ENCODE measurements at places on chromosomes 2 and 18. TPM values are rescaled to one million over a fixed set of nuclear protein-coding genes. Genes with fewer than 3 reads are reported as not detected.

IFIH1 gene
- total RNA-seq: 4.8 TPM

ZAP70 gene
- total RNA-seq: 1.1 TPM

CFAP65 gene
- 0.16 TPM for total RNA-seq

TCF4 gene
- total RNA-seq: 1,429 TPM

EFHD1 gene
- 1.1 TPM for total RNA-seq

VIL1 gene
- total RNA-seq: not detected

C2orf66 gene
- total RNA-seq: 0.16 TPM

BCL11A gene
- 128 TPM for total RNA-seq

NEU2 gene
- total RNA-seq: not detected

EMX1 gene
- 21.1 TPM for total RNA-seq

KIF3C gene
- 94.2 TPM for total RNA-seq

LRP1B gene
- total RNA-seq: 71.4 TPM

DNA sequence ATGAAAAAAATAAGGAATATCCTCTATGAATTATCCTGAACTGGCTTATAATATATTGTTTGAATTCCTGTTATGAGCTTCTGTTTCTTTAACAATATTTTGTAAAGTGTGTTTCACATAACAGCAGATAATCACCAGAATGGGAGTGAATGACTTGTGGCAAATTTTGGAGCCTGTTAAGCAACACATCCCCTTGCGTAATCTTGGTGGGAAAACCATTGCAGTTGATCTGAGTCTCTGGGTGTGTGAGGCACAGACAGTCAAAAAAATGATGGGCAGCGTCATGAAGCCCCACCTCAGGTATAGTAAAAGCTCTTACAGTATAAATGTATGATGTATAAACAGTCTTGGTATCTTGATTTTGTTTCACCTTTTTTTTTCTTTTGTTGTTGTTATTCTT, 5.9 kb downstream of the GEN1 start:
- no peak for DNase-seq

DNA sequence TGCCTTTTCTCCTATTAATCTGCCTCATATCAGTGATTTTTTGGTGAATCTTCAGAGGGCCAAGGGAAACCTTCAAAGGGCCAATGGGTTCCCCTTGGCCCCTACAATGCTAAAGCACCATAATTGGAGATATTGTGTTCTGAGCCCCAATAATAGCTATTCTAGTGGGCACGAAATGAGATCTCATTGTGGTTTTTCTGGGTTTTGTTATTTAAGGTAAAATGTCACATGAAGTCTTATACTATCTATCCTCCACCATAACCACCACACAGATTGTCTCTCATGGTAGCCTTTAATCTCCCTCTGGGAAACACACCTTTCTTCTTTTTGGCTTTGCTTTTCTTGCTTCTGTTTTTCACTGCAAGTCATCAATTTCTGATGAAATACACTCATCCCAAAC, 152.8 kb downstream of the B3GNT2 start:
- DNase-seq: no peak

DNA sequence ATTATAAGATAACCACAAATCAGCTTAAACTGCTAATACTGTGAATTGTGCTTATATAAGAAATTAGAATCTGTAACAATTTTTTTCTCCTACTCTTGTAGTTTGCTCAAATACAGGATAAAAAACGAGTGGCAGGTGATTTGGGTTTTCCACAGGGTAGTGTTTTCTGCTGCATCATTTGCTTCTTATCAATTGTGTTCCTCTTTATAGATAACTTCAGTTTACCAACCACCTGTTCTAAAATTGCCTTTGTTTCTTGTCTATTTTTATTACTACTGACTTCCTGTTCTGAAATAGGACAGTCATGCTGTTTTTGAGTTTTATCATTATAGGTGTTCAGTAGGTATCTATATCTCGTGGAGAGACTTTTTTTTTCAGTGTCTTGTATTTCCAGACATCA, 56.9 kb downstream of the MFSD6 start:
- no peak for DNase-seq

DNA sequence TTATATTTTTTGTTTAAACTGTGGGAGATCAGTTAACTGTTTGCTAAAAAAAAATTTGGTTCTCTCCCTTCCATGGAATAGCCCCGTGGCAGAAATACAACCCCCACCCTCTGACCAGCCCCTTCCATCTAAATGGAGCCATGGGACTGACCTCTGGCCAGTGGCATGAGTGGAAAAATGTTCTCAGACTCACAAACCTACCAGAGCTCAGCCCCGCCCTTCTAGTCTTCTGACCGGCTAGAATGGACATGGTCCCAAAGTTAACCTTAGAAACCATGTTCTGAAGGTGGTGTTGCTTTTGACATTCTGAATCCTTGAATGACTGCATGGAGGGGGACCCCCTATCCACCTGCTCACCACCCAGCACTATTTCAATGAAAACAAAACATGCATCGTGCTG, 1.3 kb upstream of the CHRNA1 start:
- DNase-seq: no peak

- no peak for DNase-seq
Measured at GRCh38 chr18:51195451-51196117, 1.9 kb downstream of the MEX3C start.

- DNase-seq: no peak
Measured at GRCh38 chr2:2647141-2647541, 316.1 kb upstream of the MYT1L start.

- DNase-seq: no peak
Measured at GRCh38 chr2:129761569-129762021, 217.9 kb upstream of the RAB6C start.

DNA sequence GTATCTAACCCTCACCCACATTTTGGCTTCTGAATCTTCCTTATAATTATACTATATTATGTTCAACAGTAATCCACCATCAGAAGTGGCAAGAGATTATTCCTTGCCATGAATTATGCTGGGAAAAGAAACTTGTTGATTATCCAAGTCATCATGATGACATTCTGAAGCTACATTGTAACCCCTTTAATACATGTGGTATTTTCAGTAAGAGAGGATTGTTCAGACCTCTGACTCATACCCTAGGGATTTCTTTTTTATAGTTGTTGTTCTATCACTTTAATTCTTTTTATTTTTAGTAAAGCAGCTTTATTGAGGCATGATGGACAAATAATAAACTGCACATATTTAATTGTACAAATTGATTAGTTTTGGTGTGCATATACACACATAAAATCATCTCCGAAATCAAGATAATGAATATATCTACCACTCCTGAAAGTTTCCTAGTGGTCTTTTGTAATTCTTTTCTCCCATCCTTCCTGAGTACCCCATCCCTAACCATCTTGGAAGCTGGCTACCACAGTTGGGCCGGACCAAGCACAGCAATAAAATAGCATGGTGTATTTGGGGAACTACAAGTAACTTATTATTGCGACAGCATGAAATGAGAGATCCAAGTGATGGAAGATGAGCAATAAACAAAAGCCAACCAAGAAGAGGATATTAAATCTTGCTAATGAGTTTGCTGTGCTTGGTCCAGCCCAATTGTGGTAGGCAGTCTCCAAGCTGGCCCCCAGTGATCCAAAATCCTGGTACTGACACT, 159.9 kb downstream of the BARD1 start:
- no peak for DNase-seq

- no peak for DNase-seq
Measured at GRCh38 chr18:8106603-8107002, 502.6 kb upstream of the RAB12 start.

DNA sequence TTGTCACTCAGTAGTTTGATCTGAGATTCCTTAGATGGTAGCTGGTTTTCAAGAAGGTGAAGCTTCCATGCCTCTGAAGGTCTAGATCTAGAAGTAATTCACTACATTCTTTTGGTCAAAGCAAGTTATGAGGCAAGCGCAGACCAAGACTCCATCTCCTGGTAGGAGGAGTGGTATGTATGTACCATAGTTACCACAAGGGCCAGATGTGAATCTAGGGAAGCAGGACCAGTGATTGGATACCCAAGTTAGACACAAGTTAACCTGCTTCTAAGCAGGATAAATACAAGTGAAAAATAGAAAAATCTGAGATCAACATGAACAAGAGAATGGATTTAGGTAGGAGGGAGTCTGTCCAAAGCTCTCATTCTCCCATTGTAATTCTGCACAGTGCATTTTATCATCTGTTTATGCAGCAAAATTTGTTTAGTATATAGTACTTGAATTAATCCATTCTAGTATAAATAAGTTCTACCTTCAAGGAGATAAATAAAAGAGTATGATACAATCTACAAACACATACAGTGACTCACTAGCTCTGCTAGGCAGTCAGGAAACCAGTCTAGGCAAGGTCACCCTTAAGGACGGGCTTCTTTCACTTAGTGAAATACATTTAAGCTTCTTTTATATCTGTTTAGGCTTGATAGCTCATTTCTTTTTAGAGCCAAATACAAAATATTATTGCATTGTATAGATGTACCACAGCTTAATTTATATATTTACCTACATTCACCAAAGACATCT, 14.2 kb upstream of the DOCK10 start:
- no peak for DNase-seq

DNA sequence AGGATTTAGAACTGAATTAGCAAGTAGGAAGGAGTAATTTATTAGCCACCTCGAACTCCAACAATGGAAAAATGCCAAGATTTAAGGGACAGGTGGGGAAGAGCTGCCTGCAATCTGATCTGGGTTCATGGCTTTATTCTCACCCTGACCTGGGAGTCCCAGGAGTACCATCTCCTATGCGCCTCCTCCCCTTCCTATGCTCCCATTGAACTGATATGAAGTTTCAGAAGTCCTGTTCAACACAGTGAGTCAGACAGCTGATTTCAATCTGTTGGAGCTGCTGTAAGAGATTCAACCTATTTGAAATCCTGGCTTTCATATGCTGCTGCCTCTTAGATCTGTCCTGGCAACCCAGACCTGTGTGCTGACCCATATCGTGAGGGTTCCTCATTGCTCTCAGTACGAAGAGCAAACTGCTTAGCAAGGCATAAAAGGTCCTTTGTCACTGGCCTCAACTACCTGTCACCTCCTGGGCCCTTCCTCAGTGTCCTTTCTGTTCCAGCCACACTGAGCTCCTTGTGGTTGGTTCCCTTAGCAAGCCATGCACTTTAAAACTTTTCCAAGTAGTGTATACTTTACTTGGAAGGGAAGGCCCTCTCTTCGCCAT, 15.9 kb upstream of the CD28 start:
- DNase-seq: no peak

DNA sequence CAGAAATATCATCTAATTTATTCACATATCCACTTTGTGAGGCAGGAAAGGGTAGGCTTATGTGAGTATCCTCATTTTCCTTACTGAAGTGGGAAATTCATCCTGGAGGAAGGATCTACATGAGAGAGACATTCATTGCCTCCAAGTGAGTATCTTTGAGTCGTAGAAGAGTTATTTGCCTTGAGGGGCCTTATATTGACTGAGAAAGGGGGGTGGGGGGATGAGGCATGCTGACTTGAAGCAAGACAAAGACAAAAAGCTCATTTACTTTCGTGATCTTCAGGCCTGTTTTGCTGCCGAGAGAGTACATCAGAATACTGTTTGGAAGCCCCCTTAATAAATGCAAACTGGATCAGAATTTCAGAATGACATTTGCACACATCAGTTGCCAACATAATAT, 17.6 kb upstream of the NEDD4L start:
- no peak for DNase-seq

GRCh38 chr2:189015359-189015758, 41.2 kb downstream of the COL3A1 start:
- DNase-seq: no peak

- no peak for DNase-seq
Measured at GRCh38 chr2:61368687-61369665, 101.9 kb downstream of the USP34 start.

DNA sequence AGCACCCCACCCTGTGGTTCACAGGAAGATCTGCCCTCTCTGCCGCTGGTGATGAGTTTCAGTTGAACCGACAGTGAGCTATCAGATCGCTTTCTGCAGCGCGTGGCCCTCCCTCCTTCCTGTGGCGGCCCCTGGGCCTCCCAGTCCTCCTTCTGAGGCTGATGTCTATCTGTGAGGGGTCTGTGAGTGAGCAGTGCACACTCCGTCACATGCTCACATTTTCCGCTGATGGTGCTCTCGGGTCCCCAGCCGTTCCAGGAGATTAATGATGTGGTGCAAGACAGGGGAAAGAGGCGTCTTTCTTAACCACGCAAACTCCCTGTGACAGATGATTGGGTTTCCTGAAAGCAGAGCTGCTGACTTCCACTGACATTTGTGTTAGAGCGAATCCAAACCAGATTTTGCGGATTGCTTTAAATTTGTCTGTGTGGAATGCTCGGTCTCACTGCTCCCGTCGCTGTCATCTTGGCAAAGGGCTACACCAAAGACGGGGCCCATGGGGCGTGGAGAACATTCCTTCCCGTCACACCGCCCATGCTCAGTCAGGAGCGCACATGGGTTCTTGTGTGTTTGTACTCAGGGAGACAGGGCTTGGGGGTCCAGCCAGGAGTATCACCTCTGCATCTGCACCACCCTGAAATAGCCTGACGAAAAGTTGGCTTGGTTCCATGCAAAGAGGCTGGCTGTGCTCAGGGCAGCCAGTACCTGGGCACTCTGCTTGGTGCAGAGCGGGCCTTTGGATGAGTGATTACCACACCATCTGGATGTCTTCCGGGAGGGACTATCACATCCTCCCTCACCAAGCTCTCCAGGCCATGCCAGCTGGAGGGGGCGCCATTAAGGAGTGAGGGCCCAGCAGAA, 154.7 kb upstream of the HS6ST1 start:
- no peak for DNase-seq

DNA sequence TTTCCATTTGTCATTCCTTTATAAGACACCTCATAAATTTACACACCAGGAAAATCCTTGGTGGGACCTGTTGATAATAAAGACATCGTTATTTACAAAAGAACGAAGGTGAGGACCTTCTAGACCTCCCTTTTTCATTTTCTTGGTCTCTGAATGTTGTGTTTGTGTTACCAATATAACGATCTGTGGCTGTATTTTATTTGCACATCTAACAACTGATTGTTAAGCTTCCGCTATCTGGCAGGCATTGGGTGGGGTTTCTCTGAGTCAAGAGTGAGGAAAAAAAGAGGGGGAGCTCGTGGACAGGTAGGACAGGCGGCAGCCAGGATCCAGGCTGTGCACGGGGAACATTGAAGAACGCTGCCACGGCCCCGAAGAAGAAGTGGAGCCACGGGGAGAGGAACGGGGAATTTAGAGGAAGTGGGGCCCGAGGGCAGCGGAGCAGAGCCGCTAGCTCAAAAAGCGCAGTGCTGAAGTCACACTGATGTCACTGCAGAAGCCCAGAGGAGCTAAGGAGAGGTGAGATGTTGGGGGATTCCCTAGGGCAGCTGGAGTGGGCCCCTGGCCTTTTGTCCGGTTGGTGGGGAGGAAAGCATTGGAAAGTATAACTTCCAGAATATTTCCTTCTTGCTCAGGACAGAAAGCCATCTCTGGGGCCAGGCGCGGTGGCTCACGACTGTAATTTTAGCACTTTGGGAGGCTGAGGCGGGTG, 20.9 kb upstream of the DNMT3A start:
- no peak for DNase-seq

- DNase-seq: no peak
Measured at GRCh38 chr2:8432706-8433336, 249.0 kb upstream of the ID2 start.

GRCh38 chr2:174611854-174612253, 14.2 kb upstream of the WIPF1 start:
- no peak for DNase-seq

- DNase-seq: peak; percentile 12
Measured at GRCh38 chr2:19362755-19363473, 4.5 kb upstream of the OSR1 start.
